ENCODE measurements at places on chromosomes 4 and X.

DNA sequence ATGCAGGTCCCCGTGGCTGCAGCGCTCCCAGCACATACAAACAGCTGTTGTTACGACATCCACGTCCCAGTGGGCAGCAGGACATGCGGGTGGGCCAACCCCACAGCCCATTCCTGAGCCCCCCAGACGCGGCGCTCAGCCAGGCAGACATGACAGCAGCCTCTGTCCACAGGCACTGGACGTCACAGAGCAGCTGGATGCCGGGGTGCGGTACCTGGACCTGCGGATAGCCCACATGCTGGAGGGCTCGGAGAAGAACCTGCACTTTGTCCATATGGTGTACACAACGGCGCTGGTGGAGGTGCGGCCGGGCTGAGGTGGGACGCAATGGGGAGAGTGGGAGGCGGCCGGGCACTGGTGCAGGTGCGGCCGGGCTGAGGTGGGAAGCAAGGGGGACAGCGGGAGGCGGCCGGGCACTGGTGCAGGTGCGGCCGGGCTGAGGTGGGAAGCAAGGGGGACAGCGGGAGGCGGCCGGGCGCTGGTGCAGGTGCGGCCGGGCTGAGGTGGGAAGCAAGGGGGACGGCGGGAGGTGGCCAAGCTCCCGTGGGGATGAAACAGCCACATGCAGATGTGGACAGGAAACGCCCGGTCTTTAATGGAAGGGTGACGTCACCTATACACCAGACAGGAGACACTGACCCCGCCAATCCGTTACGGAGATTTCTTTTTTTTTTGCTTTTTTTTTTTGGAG lies 9.4 kb downstream of the PLCXD1 start:
- DNase-seq: no peak

DNA sequence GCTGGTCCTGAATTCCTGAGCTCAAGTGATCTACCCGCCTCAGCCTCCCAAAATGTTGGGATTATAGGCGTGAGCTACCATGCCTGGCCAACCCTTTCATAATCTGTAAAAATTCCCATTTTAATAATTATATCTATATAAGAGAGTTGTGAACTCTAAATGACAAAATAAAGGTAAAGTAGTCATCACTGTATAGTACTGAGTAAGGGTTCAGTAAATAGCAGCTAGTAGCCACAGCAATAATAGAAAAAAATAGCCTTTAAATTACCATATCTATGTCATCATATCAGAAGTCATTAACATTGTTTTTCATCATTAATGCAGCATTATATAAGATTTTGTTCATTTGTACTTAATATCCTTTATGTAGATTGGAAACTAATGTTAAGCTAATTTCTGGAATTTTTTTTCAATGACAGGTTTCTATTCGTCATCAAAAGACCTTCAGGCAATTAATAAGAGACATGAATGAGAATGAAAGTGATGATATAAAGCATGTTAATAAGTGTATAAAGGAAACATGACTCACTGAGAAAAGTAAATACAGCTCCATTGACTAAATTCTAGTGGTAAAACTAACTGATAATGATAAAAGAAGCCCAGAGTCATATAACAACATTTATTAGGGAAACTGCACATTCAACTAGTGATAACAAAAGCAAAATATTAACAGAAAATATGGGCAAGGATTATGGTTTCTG lies 85.9 kb upstream of the UGT8 start:
- DNase-seq: no peak

DNA sequence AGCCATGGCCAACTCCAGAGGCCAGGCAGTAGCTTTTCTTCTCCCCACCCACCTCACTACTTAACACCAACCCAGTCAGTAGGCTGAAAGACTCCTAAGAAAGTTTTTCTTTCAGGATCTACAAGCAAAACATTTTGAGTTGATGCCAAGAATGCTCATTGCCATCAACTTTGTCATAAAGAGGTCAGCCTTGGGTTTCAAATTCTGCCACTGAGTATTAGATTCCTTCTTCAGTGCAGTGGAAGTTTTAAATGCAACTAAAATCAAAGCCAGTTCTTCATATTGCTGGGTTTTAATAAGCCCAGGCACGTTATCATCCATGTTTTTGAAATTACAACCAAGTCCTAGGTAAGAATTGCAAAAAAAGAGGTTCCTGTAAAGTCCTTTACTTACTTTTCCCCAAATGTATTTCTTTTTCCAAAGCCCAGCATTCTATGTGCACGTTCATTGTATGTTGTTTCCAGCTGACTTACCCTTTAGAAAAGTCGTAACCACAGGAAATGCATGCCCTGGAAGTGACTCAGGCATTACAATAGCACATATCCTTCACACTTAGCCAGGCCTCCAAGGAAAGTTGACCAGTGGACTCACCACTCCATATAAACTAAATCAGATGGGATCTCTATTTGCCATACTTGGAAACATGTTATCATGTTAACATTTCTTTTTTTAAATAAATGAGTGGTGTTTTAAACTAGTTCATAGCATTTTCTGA lies 229.9 kb downstream of the SOX3 start:
- peak; percentile 62 for DNase-seq

- peak; percentile 69 for DNase-seq
Observed at GRCh38 chrX:15747626-15748173, 9.6 kb downstream of the CA5B start.

DNA sequence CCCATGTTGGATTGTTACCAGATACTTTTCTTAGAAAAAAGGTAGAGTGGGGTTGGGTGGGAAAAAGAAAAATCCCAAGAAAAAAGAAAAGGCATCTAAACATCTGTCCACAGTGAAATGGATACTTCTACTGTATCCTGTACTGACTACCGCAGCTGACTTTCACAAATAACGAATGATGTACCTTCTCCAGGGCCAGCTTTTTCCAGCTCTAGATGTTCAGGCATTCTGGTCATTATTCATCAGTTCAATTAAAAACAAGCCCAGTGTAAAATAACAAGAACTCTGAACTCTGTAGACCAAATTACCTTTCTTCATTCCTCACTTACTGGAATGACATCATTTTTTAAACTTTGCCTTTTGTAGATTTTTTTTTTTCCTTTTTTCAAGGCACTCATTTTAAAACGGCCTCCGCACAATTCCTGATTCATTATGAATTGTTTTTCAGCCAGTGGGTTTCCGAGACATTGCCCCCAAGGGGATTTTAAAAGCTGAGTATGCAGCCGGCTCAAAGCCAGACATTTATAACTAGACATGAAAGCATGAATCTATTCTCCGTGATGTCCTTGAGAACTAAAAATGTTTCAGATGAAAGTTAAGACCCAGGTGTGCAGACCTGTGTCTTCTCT lies 113.5 kb downstream of the PRKX start:
- DNase-seq: no peak

GRCh38 chrX:69991685-69992084 lies 58.1 kb downstream of the AWAT2 start:
- DNase-seq: no peak

DNA sequence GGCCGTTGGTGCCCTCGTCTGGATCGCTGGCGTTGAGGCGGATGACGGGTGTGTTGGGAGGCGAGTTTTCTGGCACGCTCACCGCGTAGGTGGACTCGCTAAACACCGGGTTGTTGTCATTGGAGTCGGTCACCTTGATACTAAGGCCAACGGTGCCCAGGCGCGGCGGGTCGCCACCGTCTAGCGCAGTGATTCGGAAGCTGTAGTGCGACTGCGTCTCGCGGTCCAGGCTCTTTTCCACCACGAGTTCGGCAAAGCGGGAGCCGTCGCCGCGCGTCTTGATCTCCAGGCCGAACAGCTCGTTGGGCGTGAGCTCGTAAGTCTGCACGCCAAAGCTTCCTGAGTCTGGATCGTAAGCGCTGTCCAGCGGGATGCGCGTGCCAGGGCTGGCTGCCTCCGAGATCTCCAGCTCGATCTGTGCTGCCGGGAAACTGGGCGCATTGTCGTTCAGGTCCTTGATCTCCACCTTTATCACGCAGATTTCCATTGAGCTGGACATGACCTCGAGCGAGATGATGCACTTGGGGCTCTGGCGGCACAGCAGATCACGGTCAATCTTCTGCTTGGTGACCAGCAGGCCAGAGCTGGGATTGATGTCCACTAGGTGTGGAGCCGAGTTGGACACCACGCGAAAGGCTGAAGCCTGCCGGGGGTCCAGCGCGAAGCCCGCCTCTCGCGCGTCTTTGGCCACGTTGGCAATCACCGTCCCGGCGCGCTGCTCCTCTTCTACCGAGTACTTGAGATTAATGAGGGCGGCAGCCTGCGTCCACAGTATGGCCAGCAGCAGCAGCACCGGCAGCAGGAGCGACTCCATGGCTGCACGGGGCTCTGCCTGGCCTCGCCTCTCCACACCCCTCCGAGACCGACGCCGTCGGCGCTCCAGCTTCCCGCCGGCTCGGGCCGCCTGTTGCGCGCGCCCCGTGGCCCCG lies 2.0 kb downstream of the PCDH19 start:
- DNase-seq: no peak

DNA sequence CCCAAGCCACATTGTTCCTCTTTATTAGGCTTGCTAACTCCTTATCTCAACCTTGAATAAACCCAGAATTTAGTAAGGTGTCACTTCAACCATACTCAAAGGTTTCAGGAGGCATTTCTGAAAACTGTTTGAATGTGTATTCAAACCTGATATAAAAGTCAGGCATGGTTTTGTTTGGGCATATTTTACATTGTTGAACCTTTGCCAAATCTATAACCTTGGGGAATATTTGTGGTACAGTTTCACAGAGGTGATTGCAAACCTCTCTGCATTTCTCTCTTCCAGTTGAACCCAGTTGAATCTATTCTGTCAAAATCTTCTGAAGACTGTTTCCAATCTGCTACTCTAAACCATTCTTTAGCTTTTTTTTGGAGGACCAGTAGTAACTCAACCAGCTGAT lies 409.0 kb downstream of the TECRL start:
- no peak for DNase-seq

- DNase-seq: no peak
Observed at GRCh38 chr4:120730777-120731320, 191.7 kb downstream of the PRDM5 start.

GRCh38 chrX:153565996-153566580 lies 32.9 kb downstream of the CCNQ start:
- DNase-seq: no peak

GRCh38 chr4:87310691-87311335 lies 11.9 kb downstream of the HSD17B13 start:
- no peak for DNase-seq

DNA sequence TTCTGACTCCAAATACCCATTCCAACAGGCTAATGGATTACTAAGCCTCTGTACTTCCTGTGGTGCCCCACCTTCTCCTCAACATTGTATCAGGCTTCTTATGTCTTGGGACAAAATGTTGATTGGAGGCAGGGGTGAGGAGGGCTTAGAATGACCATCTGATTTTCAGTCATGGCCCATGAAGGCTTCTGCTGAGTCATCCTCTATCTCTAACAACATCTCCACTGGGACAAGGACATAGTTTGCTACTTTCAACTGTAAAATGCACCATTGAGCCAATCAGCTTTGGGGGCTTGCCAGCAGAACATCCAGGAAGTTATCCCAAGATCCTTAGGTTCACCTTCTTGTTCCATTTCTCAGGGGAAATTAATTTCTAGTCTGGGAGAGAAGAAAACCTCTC lies 29.5 kb downstream of the MAGEB17 start:
- DNase-seq: no peak

DNA sequence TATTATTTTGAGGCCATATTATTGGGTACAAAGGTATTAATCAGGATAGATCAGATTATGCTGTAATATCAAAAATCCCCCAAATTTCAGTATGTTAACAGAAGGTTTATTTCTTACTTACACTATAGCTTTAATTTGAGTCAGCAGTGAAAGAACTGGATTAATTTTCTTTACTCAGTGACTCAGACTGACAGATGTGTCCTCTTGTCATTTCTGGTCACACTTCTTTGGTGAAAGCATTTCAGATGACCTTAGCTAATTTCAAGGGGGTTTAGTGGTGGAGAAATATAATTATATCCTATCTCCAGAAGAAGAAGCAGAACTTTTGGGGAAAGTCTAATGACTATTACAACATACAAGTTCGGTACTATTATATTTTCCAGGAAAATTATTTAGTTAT lies 12.4 kb downstream of the DDIT4L start:
- no peak for DNase-seq

DNA sequence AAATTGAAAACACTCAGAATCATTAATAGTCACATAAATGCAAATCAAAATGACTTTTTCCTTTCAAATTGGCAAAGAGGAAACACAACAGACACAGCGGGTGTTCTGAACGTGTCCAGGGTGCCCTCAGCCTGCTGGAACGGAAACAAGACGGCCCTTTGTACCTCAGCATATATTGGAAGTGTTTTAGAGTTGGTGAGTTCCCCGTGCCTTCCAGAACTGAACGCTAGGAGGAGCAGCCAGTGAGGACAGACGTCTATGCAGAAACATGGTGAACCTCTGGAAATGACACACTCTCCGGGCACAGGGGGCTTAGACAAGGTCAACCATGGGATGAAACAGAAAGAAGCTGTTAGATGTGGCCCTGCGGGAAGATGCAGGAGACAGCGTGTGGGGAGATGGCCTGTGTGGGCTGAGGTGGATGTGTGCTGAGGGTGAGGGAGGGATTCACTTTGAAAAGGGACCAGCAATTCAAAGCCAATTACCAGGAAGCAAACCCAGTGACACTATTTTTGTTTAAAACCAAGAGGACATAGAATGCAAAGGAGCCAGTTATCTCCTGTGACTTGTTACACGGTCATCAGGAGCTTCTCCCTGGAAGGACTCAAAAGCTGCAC lies 40.4 kb downstream of the RNF212 start:
- peak; percentile 77 for DNase-seq

DNA sequence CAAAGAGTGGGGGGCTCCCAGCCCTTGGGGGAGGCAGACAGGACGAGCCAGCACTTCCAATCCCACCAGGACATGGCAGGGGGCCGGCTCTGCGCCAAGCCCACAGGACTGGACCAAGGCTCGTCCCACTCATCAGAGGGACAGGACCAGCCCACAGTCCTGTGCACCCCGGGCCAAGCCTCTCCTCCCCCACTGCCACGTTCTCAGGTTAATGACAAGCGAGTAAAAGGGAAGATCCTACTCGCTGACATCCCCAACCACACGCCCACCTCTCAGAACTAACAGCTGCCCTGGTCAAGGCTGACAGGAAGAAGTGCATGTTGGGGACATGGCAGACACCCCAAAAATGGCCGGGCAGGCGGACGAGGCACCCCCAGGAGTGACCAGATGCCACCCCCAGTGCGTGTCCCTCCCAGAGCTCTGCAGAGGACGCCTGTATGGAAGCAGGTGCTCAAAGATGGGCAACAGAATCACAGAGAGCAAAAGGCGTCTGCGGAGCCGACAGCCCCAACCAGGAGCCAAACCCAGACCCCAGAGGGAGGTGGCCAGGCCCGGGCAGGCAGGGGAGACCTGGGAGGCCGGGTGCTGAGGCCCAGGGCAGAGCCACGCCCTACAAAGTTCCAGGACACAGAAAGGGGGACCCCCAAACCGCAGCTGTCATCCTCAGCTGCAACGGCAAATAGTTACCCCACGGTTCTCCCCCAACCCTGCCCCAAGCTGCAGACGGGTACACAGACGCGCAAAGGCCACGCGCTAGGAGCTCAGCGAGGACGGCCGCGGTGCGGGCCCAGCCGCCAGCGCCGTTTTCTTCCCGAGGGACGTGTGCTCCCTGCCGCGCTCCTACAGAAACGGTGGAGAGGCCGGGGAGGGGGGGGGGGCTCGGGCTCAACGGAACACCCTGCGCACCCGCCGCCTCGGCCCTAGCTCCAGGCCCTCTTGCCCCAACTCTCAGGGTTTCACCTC lies 1.7 kb downstream of the CTBP1 start:
- DNase-seq: peak; percentile 49
